ENCODE measurements at places on chromosomes 5 and 9.

- DNase-seq = no peak
Measured at GRCh38 chr5:167804512-167805220, 486.8 kb upstream of the WWC1 start.

- DNase-seq = no peak
Measured at GRCh38 chr5:125408448-125409233, 662.2 kb upstream of the ZNF608 start.

GRCh38 chr5:80033513-80033912 is 1.6 kb upstream of the THBS4 start:
- DNase-seq = no peak

DNA sequence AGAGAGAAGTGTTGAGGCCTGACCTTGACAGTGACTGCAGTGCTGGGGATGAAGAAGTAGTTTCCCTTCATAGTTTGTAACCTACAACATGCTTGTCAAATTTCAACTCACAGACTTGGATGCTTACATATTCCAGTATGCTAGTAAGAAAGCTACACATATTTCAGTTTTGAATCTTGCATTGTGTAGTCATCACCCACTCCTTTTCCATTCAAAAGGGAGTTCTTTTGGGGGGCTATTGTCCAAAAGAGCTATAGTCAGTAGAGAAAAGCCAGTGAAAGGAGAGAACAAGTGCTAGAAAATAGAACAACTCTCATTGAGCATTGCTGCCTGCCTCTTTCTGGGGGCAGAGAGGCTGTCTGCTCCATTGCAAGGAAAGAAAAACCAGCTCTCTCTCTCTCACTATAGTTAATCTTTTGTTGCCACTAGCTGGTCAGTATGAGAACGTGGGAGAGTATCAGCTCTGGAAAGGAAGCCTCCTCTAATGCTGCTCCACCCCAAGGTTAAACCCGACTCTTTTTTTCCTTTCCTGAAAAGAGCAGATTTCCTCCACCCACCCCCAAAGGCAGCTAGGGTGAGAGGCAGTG is 7.3 kb downstream of the ASTN2 start:
- no peak for DNase-seq

GRCh38 chr9:33193818-33194217 is 26.7 kb upstream of the B4GALT1 start:
- DNase-seq = no peak

GRCh38 chr9:69377291-69377690 is 52.3 kb downstream of the ENTREP1 start:
- no peak for DNase-seq

All from amniotic stem cell (primary cell).